Kidney (tissue), 22 donors: ENCODE measurements at places on chromosomes 7 and 10. TPM values are rescaled to one million over a fixed set of nuclear protein-coding genes. Genes with fewer than 3 reads are reported as not detected.

DNA sequence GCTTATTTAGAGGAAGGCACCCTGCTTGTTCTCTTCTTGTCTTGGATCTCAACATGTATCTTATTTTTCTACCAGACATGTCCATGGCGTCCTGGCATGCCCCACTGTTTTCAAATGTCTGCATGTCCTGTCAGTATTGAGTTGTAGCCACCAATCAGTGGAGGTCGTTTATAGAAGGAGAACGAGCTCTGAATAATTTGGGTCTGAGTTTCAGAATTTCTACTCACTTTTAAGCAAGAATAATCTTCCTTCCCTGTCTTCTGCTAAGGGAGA, 2.9 kb upstream of the HOXA13 start:
- H3K4me1 ChIP-seq: no peaks in the 10 kb centered on the region
- no peak for DNase-seq
- peaks cover 87% of the 10 kb centered on the region for H3K27me3 ChIP-seq
- H3K4me3 ChIP-seq: no peak overlapping the region

- no peak for DNase-seq
- no peaks in the 10 kb centered on the region for H3K4me1 ChIP-seq
- H3K27me3 ChIP-seq: no peaks in the 10 kb centered on the region
These were observed 20.0 kb downstream of the CUBN start for GRCh38 chr10:17109475-17110207.

H2BK1 gene
- not detected for total RNA-seq

NEUROG3 gene
- total RNA-seq: not detected

DNA sequence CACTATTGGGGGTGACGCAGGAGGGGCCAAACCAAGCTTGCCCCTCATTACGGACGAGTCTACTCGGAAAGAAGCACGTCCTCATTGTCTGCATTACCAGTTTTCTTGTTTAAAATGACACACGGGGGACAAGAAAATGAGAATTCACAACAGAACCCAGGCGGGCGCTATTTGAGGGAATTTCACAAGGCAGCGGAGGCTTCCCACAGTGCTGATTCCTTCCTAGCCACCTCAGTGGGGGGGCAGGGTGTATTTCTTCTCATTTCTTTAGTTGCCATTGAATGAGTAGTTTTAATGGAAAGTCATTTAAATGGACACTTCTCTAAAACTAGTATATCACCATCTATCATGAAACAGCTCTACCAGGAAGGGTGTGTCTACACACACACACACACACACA, 42.9 kb downstream of the NRAP start:
- DNase-seq: no peak
- H3K4me3 ChIP-seq: no peak overlapping the region
- no peaks in the 10 kb centered on the region for H3K4me1 ChIP-seq
- no peak overlapping the region for H3K27ac ChIP-seq
- no peaks in the 10 kb centered on the region for H3K27me3 ChIP-seq
